Renal cortical epithelial cell (primary cell): ENCODE measurements at places on chromosomes 4 and X. TPM values are rescaled to one million over a fixed set of nuclear protein-coding genes. Genes with fewer than 3 reads are reported as not detected.

The DGAT2L6 gene
- not detected in 2 replicates for total RNA-seq

The RNF150 gene
- 2.1 and 15.5 TPM in 2 replicates for total RNA-seq

DNA sequence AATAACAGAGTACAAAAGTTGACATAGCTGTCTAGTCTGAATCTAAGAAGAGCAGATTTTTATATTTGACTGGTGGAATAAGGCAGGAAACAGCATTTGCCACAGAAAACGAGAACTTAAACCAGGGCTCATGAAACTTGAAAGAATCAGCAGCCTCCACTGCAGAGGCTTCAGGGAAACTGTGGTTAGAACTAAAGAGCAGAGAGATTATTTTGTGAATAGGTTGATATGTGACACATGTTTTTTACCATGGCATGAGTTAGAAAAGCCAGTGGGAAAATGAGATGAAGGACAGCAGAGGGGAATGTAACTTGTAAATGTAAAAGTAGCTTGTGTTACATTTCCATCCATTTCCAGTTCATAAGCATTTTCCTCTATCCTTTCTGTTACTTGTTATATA is 63.7 kb upstream of the CAMK2D start:
- no peak for DNase-seq

DNA sequence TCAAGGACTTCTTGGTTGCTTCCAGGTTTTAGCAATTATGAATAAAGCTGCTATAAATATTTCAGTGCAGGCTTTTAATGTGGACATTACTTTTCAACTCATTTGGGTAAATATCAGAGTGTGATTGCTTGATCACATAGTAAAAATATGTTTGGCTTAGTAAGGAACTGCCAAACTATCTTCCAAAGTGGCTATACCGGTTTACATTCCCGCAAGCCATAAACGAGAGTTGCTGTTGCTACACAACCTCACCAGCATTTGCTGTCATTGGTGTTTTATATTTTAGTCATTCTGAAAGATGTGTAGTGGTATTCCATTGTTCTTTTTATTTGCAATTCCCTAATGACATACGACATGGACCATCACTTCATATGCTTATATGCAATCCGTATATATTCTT is 30.9 kb upstream of the SPOCK3 start:
- no peak for DNase-seq

The TCEAL7 gene
- 2.8 and 8.2 TPM in 2 replicates for total RNA-seq

The CT45A10 gene
- total RNA-seq: not detected in 2 replicates
